ENCODE measurements at places on chromosomes 7 and 10.

- ATAC-seq = no peak
These were observed 43.4 kb downstream of the WDR11 start for GRCh38 chr10:120894556-120894955.

GRCh38 chr7:41793556-41793955 is 90.7 kb upstream of the INHBA start:
- ATAC-seq = no peak

GRCh38 chr10:71554671-71555070 is 158.0 kb downstream of the CDH23 start:
- no peak for ATAC-seq

DNA sequence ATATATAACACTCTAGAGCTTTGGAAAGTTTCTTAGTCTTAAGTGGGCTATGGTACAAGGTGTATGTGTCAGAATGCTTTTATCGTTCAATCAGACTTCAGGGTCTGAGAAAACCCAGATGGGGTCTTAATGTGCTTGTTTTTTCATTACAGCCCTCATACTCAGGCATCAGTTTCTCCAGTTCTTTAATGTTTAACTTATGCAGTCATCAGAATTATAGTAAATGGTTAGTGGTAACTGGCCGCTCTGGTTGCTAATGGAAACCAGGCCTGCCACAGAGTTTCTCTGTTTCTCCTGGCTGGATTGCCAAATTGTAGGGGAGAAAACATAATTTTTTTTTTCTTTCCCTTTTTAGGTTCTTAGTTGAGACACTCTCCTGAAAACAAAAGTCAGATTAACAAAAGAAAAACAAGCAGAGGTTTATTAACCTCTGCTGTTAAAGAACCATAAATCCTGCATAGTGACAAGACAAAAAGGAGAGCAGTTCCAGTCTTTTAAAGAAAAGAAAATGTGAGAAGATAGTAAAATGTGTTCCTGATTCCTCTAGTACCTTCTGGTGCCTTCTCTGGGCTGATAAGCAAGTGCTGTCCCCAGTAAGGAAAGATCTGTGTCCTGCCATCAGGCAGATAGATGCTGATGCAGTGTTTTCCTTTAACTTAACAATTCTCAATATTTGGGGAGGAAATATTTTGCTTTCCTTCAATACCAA is 21.5 kb upstream of the GHITM start:
- ATAC-seq = no peak

GRCh38 chr7:68015122-68015977 is 1018.7 kb downstream of the TYW1 start:
- ATAC-seq = no peak

- no peak for ATAC-seq
These were observed 68.4 kb downstream of the ZRANB1 start for GRCh38 chr10:125010362-125010761.

DNA sequence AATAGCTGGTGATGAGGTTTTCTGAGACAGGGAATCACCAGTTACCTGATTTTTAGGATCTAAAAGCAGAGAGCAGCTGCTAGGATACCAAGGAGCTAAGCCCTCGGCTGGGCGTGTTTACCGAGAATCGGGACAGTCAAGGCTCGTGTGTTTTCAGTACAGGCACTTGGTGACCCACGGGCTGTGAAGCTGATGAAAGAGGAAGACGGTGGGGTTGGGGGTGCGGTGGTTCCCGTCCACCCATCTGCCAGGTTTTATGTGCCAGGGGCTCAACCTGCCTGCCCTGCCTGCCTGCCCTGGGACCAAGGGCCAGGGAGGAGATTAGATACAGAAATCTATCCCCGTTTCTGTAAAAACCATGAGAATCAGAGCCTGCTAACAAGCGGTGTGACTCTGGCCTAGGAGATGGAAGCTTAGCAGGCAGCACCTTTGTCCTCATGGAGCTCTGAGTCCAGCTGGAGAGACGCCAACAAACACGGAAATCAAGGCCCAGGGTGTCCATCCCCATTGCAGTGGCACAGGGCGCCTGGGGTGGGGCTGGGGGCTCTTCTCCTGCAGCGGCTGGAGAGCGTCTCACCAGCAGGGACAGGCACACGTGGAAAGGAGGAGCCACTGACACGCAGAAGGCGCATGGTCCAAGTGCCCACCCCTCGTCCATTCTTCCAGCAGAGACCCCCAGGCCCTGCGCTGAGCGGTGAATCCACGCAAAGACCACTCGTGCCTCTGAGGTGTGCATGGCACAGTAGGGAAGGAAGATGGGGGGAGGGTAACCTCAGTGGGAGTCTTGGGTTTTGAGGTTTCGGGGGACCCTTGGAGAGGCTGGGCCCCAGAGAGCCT is 265.0 kb upstream of the TCERG1L start:
- ATAC-seq = no peak

GRCh38 chr10:126690534-126690933 is 20.0 kb upstream of the C10orf90 start:
- no peak for ATAC-seq

GRCh38 chr10:84038035-84038434 is 101.3 kb upstream of the GHITM start:
- ATAC-seq = no peak

GRCh38 chr10:102578782-102579181 is 65.5 kb upstream of the TRIM8 start:
- no peak for ATAC-seq

- no peak for ATAC-seq
These were observed 28.7 kb upstream of the CALU start for GRCh38 chr7:128710481-128710880.
